ENCODE measurements at places on chromosomes 4 and X.

GRCh38 chrX:134548257-134549201 lies 88.6 kb downstream of the HPRT1 start:
- peak; percentile 17 for DNase-seq

GRCh38 chrX:54786967-54787366 lies 11.1 kb downstream of the ITIH6 start:
- DNase-seq: no peak

- no peak for DNase-seq
Observed at GRCh38 chr4:76584241-76585152, 149.5 kb downstream of the SHROOM3 start.

- DNase-seq: no peak
Observed at GRCh38 chr4:27176400-27176799, 315.8 kb downstream of the STIM2 start.

DNA sequence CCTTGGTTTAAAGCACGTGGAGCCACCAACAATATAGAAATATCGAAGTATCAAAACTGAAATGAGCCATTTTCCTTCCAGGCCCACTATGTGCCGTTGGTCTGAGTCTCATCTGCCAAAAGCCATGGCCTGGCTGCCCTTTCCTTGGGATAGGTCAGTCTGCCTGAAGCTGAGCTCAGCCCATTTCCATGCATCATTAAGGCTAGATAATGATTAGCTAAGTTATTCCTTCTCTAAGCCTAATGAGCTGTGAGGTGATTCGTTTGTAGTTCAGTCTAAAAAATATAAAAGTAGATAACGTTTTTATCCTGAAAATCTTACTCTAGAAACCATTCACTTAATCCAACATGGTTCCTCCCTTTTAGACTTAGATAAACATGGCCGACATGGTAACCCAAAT lies 936.2 kb upstream of the LCORL start:
- DNase-seq: no peak

DNA sequence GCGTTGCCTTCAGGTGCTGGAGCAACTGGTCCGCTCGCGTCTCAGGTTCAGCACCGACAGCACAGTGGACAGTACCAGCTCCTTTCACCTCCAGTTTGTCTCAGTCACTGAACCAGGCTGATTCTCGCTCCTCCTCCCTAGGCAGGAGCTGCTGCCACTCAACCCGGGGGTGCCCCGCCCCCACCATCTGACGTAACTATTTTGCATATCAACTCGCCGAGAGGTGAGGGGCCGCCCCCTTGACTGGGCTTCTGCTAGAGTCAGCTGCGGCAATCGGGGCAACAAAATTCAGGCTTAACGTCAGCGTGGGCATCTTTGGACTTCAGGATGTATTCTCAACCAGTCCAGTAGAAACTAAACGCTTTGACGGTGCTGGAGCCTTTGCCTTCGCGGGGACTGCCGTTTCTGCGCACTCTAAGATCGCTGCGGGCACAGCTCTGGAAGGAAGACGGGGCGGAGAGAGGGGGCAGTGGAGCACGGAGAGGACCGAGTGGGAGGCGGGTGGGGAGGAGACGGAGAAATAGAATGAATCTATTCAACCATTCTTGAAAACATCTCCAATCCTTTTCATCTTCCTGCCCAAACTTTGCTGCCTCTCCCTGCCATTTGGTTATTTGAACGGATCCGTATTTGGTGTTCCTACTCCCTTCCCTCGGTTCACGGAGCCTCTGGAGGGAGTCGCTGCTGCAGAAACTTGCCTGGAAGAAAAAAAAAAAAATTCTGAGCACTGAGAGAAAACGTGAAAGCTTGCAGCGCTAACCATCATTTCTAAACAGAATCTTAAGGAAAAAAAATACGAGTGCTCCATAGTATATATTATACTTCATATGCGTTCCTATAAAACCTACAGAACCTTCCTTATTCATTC lies at the start of gene FSTL5:
TSS of gene FSTL5 (minus strand) at position 109 of the 868 bp plus-strand sequence. CDS start 52,604 bp downstream, outside the sequence.
- DNase-seq: peak; percentile 1

DNA sequence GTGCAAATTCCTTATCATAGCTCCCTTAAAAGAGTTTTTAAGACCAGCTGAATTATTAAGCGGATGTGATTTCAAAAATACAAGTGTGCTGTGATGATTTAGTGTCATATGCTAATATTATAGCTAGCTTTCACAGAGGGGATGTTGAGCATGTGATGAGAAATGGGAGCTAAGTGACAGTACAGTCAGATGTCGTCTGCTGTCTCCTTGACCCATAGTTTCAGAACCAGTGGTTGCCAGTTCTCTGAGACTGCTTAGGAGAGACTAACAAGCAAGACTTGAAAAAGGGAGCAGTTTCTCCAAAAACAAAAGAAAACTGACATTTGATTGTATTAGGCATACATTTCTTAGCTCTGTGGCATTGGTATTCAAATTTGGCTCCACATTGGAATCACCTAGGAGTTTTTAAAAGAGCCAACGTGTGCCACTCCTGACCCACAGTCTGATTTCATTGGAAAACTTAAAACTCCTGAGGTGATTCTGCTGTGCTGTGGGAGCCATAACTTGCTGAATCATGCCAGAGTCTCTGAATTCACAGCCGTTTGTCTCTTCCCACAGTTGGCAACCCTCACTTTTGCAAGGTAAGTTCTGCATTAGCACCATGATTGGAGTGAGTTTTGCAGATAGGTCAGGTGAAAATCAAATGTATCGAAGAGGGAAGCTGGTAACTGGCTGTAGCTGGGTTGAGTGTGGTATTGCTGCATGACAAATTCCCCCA lies 20.3 kb downstream of the FUNDC2 start:
- no peak for DNase-seq

- DNase-seq: no peak
Observed at GRCh38 chrX:147749308-147749707, 162.4 kb upstream of the FMR1 start.

DNA sequence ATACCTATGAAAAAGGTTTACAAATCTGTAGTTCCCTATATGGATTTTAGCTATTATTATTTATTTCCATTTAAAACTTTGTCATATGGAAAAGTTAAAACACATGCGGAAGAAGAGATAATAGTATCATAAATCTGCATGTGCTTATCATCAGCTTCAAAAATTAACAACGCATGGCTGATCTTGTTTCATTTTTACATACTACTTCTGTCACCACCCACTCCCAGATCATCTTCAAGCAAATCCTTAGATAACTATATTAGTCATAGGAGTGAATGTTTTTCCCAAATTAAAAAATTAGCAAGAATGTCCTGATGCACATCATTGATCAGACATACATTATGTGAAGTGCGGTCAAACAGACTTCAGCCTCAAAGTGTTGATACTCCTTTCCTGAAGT lies 24.6 kb upstream of the MOB1B start:
- no peak for DNase-seq

DNA sequence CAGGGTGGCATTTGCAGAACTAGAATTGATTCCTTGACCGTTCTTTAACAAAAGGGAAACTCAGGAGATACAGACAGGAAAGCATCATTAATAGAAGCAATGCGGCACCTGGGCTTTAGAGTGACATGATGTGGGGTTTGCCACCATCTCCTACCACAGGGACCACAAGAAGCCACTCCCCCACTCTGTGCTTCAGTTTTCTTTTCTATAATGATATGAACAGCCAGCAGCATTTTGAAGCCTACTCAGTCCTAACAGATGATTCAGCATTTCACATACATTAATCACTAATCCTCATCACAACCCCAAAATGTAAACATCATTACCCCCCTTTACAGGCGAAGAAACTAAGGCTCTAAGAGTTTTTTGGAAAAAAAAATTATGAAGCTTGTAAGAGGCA lies 22.9 kb downstream of the CCDC149 start:
- no peak for DNase-seq

DNA sequence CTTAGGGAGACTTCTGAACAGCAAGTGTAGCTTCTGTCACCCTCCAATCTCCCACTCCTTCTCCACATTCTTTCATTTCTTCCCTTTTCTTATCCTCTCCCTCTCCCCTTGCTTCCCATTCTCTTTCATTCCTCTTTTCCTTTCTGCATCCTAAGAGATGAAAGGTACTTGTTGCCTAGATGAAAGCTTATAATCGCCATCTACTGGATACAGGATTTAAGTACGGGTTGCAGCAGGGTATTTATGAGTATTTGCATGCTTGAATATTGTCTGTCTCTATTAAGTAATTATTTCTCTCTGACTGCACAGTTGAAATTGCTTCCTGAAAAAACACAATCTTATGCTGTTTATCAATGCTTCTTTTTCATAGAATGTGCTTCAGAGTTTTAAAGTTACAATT lies 174.0 kb upstream of the TENT5D start:
- DNase-seq: no peak

DNA sequence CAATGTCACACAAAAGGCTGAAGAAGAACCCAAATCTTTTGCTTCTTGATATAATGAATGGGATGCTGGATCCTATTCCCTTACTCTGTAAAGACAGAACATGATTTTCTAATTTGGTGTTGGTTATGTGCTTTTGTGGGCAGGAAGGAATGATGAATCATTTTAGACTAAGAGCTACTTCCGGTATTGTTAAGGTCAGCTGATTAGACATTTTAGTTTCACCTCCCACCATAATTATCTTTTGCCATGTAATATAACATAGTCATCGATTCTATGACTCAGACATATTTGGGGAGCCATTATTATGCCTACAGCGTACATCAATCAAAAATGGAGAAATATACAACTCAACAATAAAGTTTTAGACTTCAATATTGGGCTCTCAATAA lies 265.3 kb downstream of the ZNF674 start:
- DNase-seq: no peak

DNA sequence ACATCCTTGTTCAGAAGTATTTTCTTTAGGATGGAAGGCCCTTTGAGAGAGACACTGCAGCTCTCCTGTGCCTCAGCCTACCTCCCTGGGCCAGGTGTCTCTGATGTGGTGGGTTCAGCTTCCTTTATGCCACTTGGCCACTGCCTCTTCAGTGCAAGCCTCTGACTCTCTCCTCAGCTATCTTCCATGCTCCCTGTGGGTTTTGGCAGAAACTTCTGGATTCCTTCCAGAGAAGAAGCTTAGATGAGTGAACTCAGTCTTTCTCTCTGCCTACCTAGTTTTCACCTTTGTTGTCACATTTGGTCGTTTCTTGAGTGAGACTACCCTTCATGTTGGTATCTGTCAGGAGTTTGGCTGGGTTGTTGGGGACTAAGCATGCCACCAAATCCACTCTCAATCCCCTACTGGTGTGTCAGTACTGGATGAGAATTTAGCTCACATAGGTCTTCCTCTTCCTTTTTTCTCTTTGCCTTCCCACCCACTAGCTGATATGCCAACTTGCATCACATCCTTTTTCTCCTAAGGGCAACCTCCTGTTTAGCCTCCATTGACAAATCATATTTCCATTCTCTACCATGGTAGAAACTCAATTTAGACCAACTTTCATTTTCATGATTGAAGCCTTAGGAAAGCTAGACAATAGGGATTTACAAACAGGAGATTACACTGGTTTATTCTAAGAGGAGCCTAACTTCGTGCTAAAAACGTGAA lies 32.0 kb downstream of the IL15 start:
- DNase-seq: no peak

- no peak for DNase-seq
Observed at GRCh38 chrX:2769615-2770014, 17.8 kb downstream of the XG start.

GRCh38 chr4:12120968-12121367 lies 692.3 kb upstream of the HS3ST1 start:
- DNase-seq: no peak

DNA sequence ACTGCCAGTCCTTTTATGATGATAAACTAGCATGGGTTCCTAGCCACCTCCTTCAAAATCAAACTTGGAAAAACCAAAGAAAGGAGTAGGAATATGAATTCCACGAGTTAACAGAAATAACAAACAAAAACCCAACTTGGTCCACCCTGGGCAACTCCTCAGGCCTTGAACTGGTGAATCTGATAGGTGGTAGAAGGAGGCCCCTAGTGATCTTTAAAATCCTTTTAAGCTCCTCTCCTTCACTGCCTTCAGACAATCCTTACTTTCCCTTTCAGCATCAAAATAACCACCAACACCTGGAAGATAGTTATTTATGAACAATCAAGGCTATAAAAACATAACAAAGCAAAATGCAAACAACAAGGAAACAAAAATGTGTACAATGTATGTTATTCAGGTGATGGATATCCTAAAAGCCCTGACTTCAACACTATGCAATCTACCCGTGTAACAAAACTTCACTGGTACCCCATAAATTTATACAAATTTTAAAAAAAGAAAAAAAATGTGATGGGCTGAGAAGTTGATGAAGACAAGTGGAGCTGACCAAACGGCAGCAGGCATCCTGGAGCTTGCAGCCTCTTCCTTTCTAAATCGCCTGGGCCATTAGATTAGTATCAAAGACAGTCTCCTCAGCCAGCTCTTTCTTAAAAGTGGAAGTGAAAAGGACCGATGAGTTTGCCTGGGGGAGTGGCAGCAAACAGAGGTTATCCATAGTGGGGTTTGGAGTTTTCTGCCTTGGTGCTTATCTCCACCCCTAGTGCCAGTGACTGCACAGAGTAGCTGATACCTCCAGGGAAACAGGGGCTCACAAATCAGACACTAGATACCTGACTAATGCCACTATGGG lies 179.6 kb downstream of the TMA16 start:
- no peak for DNase-seq

DNA sequence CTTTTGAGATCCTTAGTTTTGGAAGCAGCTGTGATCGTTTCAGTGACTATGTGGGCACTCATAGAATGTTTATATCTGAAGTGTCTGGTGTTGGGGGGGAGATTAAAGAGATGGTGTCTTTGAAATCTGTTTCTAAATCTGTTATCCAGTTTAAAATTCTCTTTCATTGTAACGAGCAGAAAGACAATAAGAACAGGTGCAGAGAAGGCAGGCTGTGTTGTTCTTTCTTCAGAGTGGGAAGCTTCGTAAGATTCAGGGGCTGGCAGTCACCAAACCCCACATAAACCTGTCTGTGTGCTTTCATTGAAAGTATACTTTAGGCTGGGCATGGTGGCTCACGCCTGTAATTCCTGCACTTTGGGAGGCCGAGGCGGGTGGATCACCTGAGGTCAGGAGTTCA lies 16.3 kb upstream of the DHRSX start:
- DNase-seq: no peak

DNA sequence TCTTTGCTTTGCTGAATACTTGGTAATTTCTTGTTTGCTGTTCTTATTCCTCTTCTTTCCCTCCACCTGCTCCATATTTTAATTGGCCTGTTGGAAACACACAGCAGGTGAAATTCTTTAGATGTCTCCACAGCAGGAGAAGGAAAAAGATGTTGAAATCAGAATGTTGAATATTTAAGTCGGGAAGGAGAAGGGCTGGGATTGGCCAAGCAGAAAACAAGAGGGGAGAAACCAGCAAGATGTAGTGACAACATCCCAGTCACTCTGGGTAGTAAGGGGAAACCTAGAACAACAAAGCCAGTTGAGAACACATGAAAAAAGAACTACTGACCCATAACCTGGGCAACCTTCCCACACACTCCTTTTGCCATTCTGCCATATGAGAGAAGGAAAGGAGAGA lies 37.3 kb upstream of the STAG2 start:
- DNase-seq: no peak

GRCh38 chrX:134244043-134244442 lies 7.1 kb downstream of the CCDC160 start:
- no peak for DNase-seq

- no peak for DNase-seq
Observed at GRCh38 chrX:13854003-13854402, 37.1 kb upstream of the GPM6B start.

- DNase-seq: no peak
Observed at GRCh38 chrX:38803243-38803587, 2.0 kb downstream of the MID1IP1 start.

- no peak for DNase-seq
Observed at GRCh38 chr4:39614487-39615162, 24.0 kb downstream of the SMIM14 start.

- DNase-seq: no peak
Observed at GRCh38 chr4:121270389-121270788, 106.3 kb upstream of the TNIP3 start.

Data from GM19239 (cell line).